ENCODE measurements at places on chromosomes 7 and 10. TPM values are rescaled to one million over a fixed set of nuclear protein-coding genes. Genes with fewer than 3 reads are reported as not detected.

GPR15LG gene
- 1.2 TPM for total RNA-seq

OLAH gene
- total RNA-seq, result 14.2 TPM

ANKRD1 gene
- not detected for total RNA-seq

OR9A2 gene
- total RNA-seq, result not detected

TACC2 gene
- 102 TPM for total RNA-seq

NRCAM gene
- 4.7 TPM for total RNA-seq

GJD4 gene
- not detected for total RNA-seq

PDE1C gene
- total RNA-seq, result 28.8 TPM

SHH gene
- not detected for total RNA-seq

ACBD7 gene
- total RNA-seq, result not detected

ACADSB gene
- 12.1 TPM for total RNA-seq

CDC14C gene
- not detected for total RNA-seq

CCAR1 gene
- total RNA-seq, result 60.8 TPM

GRIFIN gene
- not detected for total RNA-seq

FAM221A gene
- 10.9 TPM for total RNA-seq

NKX1-2 gene
- total RNA-seq, result not detected

HOXA6 gene
- total RNA-seq, result not detected

OR6B1 gene
- total RNA-seq, result not detected

GSTO2 gene
- 0.15 TPM for total RNA-seq

COL17A1 gene
- total RNA-seq, result 0.12 TPM

LIPF gene
- not detected for total RNA-seq

GRK5 gene
- 61.0 TPM for total RNA-seq

RNF133 gene
- 0.67 TPM for total RNA-seq

KCNH2 gene
- 35.3 TPM for total RNA-seq

UCMA gene
- not detected for total RNA-seq

CPEB3 gene
- 4.7 TPM for total RNA-seq

SYNPO2L gene
- total RNA-seq, result not detected

ICA1 gene
- total RNA-seq, result 6.6 TPM

WNT2 gene
- total RNA-seq, result not detected

H2BK1 gene
- not detected for total RNA-seq

PRRT4 gene
- total RNA-seq, result 0.85 TPM

PHTF2 gene
- total RNA-seq, result 28.8 TPM

NAT16 gene
- not detected for total RNA-seq
